ENCODE measurements at places on chromosomes 2 and 18.

GRCh38 chr18:37787452-37787851, 221.9 kb upstream of the CELF4 start:
- DNase-seq = no peak

GRCh38 chr18:48673853-48674721, 135.3 kb downstream of the CTIF start:
- DNase-seq = peak; percentile 67

GRCh38 chr2:151670346-151670745, 63.9 kb downstream of the NEB start:
- DNase-seq = no peak

DNA sequence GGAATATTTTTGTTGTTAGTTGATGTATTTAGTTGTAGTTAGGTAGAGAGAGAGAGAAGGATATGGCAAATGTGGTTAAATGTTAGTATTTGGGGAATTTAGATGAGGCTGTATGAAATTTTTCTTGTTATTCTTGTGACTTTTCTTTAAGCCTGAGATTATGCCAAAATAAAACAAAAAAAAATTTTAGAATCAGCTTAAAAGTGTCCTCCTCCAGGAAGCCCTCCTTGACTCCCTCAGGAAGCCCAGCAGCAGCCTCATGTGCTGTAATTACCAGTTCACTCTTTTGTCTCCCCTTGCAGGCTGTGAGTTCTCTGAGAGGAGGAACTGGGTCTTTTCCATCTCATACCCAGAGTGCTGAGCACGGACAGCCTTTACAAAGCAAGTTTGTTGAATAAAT, 243.5 kb downstream of the TFCP2L1 start:
- no peak for DNase-seq

DNA sequence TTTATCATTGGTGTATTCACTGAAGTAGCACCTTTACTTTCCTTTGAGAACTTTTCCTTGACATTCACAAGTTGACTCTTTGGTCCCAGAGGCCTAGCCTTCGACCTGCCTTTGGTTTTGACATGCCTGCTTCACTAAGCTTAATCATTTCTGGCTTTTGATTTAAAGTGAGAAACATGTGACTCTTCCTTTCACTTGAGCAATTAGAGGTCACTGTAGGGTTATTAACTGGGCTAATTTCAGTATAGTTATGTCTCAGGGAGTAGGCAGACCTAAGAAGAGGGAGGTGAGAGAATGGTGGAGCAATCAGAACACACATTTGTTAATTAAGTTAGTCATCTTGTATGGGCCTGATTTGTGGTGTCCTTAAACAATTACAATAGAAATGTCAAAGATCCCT, 1040.7 kb upstream of the SLC39A10 start:
- DNase-seq = no peak

- DNase-seq = no peak
These were observed 680 bp downstream of the ASNSD1 start for GRCh38 chr2:189661957-189662321.

DNA sequence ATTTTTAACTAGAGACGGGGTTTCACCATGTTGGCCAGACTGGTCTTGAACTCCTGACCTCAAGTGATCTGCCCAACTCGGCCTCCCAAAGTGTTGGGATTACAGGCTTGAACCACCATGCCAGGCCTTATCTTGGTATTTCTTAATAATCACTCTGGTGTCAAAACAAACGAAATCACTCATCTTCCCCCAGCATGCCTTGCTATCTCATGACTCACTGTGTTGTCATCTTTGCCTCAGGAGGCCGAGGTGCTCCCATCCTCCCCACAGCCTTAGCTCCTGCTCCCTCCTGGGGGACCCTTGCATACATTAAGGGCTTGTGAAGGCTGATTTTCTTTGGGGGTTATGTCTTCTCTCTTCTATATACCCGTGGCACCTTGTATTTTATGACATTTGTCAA, 250.1 kb upstream of the DPP10 start:
- DNase-seq = no peak

- no peak for DNase-seq
These were observed 103.8 kb upstream of the SMIM21 start for GRCh38 chr18:75531212-75531850.
